Fibroblast of lung (primary cell): ENCODE measurements at places on chromosomes 3 and 15.
A peak's percentile ranks its signal among the peaks of the same experiment; 100 is the strongest.

DNA sequence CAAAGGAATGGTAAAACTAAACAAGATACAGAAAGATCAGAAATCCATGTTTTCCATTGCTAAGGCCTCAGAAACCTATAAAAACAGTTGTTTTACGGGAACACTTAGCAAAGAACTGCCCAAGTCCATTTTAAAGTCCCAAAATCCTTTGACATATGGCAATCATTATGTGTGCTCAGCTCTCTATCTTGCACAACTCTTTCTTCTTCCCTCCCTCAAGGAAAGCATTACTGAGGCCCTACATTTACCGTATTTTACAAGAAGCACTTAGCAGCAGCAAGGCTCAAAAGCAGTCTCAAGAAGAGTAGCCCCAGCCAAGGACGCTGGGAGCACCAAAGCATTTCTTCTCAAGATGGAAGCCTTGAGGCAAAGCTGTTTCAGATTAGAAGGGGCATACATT, 169.6 kb upstream of the LRTM1 start:
- no peak for DNase-seq

- DNase-seq: peak; percentile 85
These were observed 27.3 kb upstream of the DMXL2 start for GRCh38 chr15:51649659-51650521.

DNA sequence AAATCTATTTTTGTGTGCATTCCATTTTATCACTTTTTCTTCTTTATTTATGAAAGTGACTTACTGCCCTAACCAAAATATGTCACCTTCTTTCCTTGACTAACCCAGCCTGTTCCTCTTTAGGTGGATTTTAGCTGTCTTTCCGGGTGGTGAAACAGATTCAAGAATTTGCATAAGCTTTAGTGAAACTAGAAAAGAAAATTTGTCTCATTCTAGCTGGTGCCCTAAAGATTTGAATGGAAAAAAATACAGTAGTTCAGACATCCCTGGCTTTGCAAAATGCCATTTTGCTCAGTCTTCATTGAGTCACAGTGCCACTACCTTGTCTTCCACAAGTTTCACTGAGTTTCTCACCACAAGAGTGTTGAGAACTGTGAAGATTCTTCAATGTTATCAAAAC, 28.2 kb upstream of the CCDC50 start:
- DNase-seq: no peak

DNA sequence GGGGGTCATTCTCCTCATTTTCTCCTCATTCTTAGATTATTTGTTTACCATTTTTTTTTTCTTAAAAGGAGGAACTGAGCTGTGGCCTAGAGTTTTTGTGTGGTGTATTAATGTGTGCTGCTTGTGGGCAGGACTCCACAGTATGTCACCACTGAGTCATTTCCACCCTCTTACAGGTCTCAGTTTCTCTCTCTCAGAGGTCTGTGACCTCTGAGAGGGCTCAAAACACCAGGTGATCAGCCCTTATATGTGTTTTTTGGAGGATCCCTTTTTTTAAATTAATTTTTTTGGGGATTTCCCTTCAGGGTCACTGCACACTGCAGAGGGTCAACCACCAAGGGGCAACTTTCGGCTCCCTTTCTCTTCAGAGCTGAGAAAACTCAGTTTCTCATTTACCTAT, 166.4 kb downstream of the SUCNR1 start:
- DNase-seq: no peak

- DNase-seq: no peak
These were observed 133.3 kb downstream of the ADAM10 start for GRCh38 chr15:58616171-58616570.

GRCh38 chr15:73321496-73322450, 47.0 kb downstream of the HCN4 start:
- no peak for DNase-seq

DNA sequence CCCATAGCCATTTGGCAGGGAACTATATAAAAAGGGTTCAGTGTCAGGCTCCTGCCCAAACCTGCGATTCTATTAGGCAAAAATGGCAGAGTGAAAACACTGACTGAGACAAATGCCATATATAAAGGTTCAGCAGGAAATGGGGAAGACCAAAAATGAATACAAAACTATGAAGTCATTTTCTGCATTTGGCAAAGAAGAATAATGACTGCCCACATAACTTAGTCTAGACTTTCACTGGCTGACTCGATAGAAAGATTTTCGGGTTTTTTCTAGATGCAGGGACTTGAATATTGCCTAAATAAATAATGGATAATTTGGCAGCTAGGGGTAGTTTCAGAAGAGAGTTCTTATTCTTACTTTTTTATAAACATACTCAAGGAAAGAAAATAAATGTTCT, 178.0 kb downstream of the TPRG1 start:
- DNase-seq: peak; percentile 76

DNA sequence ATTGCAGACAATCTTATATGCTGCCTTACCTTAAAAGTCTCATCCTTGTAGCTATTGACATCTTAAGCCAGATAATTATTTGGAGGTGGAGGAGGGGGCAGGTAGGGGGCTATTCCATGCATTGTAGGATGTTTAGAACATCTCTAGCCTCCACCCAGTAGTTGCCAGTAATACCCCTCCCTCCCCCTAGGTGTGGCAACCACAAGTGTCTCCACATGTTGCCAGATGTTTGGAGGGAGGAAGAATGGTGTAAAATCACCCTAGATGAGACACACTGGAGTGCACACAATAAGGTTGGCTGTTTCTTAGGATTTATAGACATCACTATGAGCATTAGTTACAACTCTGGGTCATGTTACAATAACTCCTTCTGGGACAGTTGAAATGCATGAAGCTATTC, 27.4 kb downstream of the GORASP1 start:
- DNase-seq: no peak

DNA sequence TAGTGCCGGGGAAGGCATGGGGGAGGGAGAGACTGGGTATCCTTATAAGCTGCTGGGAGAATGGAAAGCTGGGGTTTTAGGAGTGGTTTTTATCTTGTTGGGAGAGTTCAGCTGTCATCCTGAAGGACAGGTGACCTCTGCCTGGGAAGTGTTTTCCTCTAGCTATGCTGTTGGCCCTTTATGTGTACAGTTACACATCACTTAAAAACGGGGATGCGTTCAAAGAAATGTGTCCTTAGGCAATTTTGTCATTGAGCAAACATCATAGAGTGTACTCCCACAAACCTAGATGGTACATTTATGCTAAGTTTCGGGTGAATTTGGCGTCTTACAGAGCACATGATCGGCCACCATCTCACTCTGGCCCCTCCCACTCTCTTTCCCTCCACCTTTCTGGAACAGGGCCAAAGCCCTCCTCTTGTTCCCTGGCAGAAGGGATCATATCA, 164.3 kb upstream of the NUDT16 start:
- DNase-seq: no peak

DNA sequence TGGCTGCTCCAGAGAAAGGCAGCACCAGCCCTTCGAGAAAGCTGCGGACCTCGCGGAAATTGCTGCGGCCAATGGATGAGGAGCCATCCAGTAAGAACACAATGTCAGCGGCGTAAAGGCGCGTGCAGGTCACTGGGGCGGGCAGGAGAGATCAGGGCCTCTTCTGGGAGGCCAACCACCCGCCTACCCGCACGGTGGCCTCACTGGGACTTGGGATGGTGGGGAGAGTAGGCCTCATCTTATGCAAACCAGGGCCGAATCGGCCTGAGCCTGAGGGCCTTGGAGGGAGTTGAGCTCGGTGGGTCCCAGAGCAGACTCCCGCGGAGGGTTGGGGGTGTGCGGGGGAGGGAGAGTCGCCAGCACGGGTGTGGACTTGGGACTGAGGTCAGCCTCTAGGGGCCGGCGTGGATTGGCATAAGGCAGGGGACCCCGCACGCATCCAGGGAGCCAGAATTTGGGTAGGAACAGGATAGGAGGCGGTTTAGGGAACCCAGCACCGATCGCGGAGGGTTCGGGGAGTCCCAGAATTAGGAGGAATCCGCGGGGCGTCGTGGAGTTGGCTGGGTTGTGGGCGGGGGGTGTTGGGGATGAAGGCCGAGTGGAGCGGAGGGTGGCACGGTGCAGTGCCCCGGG, 596 bp downstream of the COL7A1 start:
- DNase-seq: peak; percentile 14

GRCh38 chr3:61288446-61288845, 37.2 kb upstream of the FHIT start:
- no peak for DNase-seq

GRCh38 chr15:76299786-76300185, 11.5 kb downstream of the ETFA start:
- DNase-seq: no peak

GRCh38 chr15:93034512-93034911, 54.5 kb downstream of the RGMA start:
- no peak for DNase-seq
